Activated B cell treated with CpG ODN at 0.5 μM for 24 hours (primary cell): ENCODE measurements at places on chromosomes 7 and 10. TPM values are rescaled to one million over a fixed set of nuclear protein-coding genes. Genes with fewer than 3 reads are reported as not detected.

The TBC1D12 gene
- total RNA-seq, result 6.1 and 7.0 TPM in 2 replicates

The ASIC3 gene
- 1.2 TPM in 2 replicates for total RNA-seq

The PRXL2A gene
- total RNA-seq, result 8.5 and 10.3 TPM in 2 replicates

The ADCYAP1R1 gene
- not detected in 2 replicates for total RNA-seq

The SFRP4 gene
- total RNA-seq, result not detected in 2 replicates

The TMEM229A gene
- total RNA-seq, result not detected in 2 replicates

The TEX47 gene
- total RNA-seq, result not detected in 2 replicates

The APBB1IP gene
- 79.1 and 85.5 TPM in 2 replicates for total RNA-seq

The CLCN1 gene
- total RNA-seq, result not detected in 2 replicates

The NEURL1 gene
- 0.61 and 0.93 TPM in 2 replicates for total RNA-seq

The DLG5 gene
- total RNA-seq, result 0.27 and 1.1 TPM in 2 replicates

The INSYN2A gene
- total RNA-seq, result not detected in 2 replicates

DNA sequence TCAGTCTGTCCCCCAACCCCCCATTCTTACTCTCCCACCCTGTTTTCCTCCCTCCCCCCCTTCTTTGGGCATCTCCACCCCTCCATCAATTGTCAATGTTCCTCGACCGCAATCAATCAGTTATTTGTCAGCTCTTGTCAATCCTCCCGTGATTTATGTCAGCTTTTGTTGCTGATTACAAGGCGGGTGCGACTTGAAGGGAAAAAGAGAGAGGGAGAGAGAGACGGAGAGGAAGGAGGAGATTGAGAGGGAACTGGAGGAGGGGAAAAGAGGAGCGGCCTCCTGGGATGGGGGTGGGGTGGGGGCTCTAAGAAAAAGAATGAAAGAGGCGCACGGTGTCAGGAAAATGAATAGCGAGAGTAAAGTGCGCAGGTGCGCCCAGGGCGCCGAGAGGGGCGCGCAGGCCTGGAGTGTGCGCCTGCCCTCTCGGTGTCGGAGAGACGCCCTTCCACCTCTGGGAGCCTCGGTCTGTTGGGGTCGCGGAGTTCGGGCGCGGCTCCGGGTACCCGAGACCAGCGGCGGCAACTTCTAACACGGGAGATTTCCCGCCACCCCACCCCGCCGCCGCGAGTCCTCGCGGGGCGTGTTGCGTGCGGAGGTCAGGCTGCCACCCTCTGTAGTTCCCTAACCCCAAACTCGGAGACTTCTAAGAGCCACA lies 1.1 kb upstream of the ZNF503 start:
- peaks cover 57% of the 10 kb centered on the region for H3K27me3 ChIP-seq
- H3K4me3 ChIP-seq, result peak overlapping the region; percentile 86
- H3K27ac ChIP-seq, result no peak overlapping the region
- no peaks in the 10 kb centered on the region for H3K36me3 ChIP-seq
- no peak for DNase-seq
- peaks cover 33% of the 10 kb centered on the region for H3K4me1 ChIP-seq

DNA sequence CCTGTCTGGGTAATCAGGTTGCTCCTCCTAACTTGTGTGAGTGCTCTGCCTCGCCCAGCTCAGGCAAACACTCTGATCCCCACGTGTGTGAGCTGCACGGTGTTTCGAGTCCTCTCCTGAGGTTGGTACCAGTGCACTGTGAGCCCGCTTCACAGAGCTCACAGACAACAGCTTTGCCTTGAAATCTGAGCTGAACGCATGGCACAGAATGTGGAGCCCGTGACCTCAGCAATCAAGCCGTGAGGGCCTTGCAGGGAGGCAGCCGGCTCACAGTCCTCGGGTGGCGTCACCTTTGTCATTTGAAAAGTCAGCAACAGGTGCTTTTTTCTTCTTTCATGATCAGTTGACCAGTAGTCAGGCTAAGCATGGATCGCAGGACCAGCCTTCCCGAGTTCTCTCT lies 60.2 kb upstream of the ADGRA1 start:
- H3K27me3 ChIP-seq, result peaks cover 5% of the 10 kb centered on the region
- DNase-seq, result no peak
- H3K4me3 ChIP-seq, result no peak overlapping the region
- H3K36me3 ChIP-seq, result no peaks in the 10 kb centered on the region

DNA sequence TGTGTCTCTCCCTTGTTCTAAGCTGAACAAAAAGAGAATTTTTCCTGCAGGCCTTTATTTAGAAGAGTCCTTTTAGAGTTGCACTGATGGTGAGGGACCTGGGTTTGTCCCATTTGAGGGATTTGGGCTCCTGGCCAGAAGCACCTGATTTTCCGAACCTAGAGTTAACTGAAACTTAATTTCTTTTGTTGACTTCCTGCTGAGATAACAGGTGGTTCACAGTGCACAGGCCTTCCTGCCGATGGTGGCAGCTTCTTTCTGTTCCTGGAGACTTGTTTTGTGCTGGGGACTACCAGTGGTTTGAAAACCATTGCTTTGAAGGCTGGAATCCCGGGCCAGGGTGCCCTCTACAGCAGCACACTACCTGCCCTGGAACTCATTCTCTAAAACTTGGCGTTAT lies 99.2 kb downstream of the SUGCT start:
- H3K4me1 ChIP-seq, result no peaks in the 10 kb centered on the region
- no peaks in the 10 kb centered on the region for H3K27me3 ChIP-seq
- H3K27ac ChIP-seq, result no peak overlapping the region
- no peak overlapping the region for H3K4me3 ChIP-seq

DNA sequence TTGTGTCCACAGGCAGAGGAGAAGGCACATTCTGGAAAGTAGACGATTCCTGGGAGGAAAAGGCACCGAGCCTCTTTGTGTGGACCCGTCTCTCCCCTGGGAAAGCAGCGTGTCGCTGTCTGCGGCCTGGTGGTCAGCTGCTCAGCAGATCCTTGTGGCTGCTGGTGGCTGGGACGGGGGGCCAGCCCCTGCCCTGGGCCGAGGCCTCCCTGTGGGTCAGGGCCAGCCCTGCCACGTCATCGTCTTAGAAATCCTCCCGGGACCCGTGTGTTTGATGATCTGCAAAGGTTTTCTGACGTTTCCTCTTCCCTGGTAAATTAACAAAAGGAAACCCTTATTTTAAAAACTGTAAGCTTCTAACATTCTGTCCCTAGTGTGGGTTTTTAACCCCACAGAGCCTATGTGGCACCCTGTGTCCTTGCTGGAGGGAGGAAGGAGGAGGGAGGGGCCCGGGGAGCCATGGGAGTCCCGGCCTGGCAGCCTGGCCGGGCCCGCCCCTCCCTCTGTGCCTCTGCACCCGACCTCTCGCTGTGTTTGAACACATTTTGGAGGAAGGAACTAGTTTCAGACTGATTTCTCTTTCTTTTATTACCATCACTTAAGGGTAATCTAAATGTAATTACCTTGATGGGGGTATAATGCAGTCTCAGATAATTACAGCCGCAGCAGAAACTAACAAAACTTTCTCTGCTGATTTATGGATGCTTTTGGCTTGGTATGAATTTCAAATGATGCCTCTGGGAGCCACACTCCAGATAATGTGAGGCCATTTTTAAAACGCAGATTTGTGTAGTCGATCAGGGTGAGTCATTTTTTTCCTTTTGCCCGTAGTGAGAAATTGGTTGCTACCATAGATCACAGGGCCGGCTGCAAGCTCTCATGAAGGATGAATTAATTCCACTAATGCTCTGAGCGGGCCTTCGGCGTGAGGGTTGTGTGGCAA lies 85.5 kb downstream of the NKX6-2 start:
- no peak overlapping the region for H3K27ac ChIP-seq
- peaks cover 57% of the 10 kb centered on the region for H3K36me3 ChIP-seq
- no peaks in the 10 kb centered on the region for H3K27me3 ChIP-seq
- no peak for DNase-seq
- H3K4me3 ChIP-seq, result no peak overlapping the region
- H3K4me1 ChIP-seq, result no peaks in the 10 kb centered on the region

DNA sequence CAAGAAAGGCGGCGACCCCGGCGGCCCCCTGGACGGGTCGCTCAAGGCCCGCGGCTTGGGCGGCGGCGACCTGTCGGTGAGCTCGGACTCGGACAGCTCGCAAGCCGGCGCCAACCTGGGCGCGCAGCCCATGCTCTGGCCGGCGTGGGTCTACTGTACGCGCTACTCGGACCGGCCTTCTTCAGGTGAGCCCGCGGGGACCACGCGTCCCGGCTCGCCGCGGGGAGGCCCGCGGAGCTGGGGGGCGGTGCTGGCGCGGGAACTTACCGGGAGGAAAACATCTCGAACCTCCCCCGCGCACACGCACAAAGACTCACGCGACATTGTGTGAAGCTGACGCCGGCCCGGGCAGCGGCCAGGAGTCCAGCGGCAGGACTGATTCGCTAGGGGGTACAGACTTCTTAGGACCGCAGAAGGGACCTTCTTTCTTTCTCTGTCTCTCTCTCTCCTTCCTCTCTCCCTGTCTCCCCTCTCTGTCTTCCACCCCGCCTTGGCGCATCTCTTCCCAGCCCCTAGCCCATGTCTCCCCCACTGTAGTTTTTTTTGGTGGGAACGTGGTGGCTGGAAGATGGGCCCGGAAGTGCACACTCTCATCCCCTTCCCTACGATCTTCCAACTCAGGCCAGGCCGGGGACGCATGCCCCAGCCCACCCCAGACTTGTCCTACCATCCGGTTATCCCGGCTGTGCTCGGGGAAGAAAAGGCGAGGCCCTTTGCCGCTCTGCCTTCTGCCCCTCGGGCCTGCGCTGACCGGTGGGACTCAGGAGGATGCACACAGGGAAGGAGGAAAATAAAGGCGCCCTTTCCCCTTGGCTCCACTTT lies 1.2 kb downstream of the EN2 start:
- H3K4me1 ChIP-seq, result peaks cover 26% of the 10 kb centered on the region
- peaks cover 52% of the 10 kb centered on the region for H3K27me3 ChIP-seq
- peak overlapping the region; percentile 52 for H3K4me3 ChIP-seq
- no peaks in the 10 kb centered on the region for H3K36me3 ChIP-seq
- no peak overlapping the region for H3K27ac ChIP-seq
- no peak for DNase-seq

DNA sequence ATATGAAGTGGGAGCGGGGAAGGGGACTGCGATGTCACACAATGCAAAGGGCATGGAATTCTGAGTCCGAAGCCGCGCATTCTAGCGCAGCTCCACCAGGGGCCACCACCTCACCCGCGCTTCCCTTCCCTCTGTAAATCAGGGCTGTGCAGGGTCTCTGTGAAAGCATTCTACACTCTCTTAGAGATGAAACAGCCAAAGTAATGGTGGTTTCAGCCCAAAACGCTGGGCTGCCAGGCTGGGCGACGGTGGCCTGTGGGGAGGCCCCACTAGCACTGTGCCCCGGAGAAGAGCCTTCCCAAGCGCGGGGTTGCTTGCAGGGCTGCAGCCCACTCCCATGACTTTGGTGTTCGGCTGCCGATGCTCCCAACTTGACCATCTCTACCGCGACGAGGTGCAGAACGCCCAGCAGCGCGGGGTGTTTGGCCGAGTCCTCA lies 11.4 kb downstream of the ATG9B start:
- no peak for DNase-seq
- no peak overlapping the region for H3K27ac ChIP-seq
- peak overlapping the region; percentile 41 for H3K4me3 ChIP-seq
- no peaks in the 10 kb centered on the region for H3K27me3 ChIP-seq
- peaks cover 45% of the 10 kb centered on the region for H3K4me1 ChIP-seq
- H3K36me3 ChIP-seq, result no peaks in the 10 kb centered on the region

GRCh38 chr10:80064120-80064886 lies 14.2 kb upstream of the TMEM254 start:
- H3K36me3 ChIP-seq, result no peaks in the 10 kb centered on the region
- H3K4me1 ChIP-seq, result no peaks in the 10 kb centered on the region
- no peak overlapping the region for H3K4me3 ChIP-seq
- no peak for DNase-seq
- H3K27me3 ChIP-seq, result no peaks in the 10 kb centered on the region

- H3K4me3 ChIP-seq, result no peak overlapping the region
- no peak overlapping the region for H3K27ac ChIP-seq
- H3K27me3 ChIP-seq, result no peaks in the 10 kb centered on the region
These were observed 87.5 kb downstream of the UBE2H start for GRCh38 chr7:129865093-129865924.

DNA sequence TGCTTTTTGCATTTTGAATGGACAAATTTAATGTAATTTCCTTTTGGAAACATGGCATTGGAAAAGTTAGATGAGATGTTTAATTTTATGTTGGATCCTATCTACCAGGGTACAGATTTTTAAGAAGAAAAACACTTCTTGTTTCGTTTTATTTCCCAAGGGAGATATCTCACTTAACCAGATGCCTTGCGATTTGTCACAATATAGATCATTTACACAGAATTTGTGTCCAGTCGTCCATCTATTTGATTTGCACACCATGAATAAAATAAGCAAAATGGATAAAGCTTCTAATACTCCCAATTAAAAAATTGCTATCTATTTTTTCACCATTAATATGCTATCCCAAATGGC lies 25.7 kb downstream of the HDAC9 start:
- peak overlapping the region; percentile 97 for H3K27ac ChIP-seq
- H3K27me3 ChIP-seq, result no peaks in the 10 kb centered on the region
- no peak for DNase-seq
- peak overlapping the region; percentile 78 for H3K4me3 ChIP-seq
- peaks cover 86% of the 10 kb centered on the region for H3K4me1 ChIP-seq
- H3K36me3 ChIP-seq, result peaks cover 13% of the 10 kb centered on the region

DNA sequence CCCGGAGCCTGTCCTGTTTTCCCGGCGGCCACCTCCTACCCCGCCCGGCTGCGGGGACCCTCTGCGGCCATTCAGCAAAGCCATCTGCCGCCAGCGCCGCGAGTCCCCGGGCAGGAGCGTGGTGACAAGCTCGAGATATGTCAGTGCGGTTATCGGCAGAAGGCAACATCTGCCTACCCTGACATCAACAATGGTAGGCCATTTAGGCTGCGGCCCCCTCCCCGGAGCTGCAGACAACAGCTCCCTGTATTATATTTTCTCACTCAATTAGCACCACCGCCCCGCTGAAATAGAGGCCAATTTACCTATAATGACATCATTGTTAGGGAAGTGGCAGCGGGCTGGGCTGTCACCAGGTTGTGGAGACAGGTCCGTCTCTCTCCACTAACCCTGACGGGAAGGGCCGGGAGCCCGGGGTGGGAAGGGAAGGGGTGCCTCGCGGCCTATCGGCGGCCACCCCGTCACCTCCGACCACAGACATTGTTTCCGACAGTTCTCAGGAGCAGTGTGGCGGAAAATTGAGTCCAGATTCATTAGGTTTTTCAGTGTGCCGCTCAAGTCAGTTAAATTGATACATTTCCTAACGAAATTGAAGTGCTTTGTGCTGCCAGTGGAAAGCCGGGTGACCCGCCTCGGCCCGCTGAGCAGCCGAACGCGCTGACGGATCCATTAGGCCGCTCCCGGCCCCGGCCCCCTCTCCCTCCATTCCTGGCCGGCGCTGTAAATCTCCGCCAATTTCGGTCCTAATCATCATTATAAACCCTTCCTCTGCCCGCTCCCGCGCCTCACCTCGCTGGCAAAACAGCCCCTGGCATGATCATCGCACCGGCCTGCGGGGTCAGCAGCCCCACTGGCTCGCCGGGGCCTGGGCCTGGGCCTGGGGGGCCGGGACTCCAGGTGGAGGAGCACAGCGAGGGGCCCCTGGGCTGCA lies 43.0 kb downstream of the UNCX start:
- no peaks in the 10 kb centered on the region for H3K4me1 ChIP-seq
- H3K27me3 ChIP-seq, result peaks cover 2% of the 10 kb centered on the region
- H3K4me3 ChIP-seq, result no peak overlapping the region
- H3K27ac ChIP-seq, result no peak overlapping the region
- no peaks in the 10 kb centered on the region for H3K36me3 ChIP-seq
